SIG-M5 (cell line): ENCODE measurements at places on chromosomes 3 and 15.

- no peak for DNase-seq
Measured at GRCh38 chr3:124919756-124920155, 14.8 kb downstream of the MUC13 start.

DNA sequence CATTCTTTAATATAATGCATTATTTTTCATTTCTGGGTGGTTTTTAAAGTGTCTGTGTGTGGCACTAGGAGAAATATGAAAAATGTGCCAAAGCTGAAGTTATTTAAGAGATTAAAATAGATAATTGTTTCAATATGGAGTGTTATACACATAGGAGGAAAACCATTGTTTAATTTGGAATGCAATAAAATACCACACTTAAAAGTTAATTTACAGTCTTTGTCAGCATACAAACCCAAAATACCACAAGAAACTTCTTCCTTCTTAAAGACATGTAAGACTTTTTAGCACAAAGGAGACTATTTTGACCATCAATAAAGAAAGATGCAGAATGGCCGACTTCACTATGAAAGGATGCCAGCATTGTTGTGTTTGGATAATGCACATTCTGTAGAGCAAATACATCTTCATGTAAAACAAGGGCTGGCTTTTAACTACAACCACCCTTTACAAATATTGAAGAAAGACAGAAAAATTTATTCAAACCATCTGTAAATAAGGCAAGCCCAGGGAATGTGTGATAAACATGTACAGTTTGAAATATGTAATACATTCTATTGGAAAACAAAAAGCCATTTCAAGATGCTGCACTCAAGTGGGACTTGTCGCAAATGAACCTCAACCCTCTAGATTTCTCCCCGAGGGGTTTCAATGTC, 1146.6 kb downstream of the ROBO1 start:
- DNase-seq: no peak

DNA sequence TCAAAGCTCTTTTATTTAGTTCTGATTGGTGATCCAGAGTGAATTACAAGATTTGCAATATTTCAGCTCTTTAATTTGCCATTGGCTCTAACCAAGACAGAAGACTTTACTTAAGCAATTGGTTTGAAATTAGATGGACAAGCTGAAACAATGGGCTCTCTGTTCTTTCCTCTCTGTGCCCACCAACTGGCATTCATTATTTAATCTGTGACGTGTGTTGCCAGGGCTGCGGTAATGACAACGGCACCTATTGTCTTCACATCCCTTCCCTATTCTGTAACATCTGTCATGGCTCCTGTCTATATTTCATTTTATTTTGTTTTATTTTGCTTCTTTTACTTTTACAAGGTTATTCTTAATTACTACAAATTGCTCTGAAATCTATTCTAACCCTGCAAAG, 33.9 kb downstream of the PLD1 start:
- no peak for DNase-seq

- DNase-seq: no peak
Measured at GRCh38 chr3:78846718-78847117, 921.1 kb downstream of the ROBO1 start.

- peak; percentile 62 for DNase-seq
Measured at GRCh38 chr3:123618768-123619484, 34.1 kb upstream of the HACD2 start.

- no peak for DNase-seq
Measured at GRCh38 chr15:75214293-75215096, 12.8 kb downstream of the C15orf39 start.

DNA sequence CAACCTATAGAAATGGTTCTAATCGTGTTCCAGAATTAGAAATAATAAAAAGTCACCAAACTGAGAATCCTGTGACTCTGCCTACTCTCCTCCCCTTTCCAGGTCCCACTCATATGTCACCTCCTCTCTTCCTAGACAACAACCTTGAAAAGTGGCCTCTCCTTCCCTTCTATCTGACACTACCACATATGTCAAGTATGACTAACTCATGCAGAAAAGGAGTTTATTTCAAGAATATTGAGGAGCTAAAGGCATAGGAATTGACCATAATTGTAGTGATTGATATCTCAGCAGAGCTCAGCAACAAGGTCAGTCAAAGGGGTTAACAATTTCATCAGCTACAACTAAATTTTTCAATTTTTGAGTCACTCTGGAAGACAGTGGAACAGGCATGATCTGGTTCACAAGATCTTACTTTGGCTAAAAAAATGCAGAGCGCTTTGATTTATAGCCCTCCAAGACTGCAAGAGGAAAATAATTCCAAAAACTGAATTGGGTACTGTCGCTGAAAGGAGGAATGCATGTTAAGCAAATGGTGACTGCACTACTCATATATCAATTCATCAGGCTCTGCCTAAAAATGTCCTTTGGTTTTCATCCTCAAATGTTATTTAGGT, 160.6 kb upstream of the ARHGEF26 start:
- no peak for DNase-seq

GRCh38 chr3:187000711-187001151, 70.4 kb downstream of the ST6GAL1 start:
- DNase-seq: peak; percentile 66

DNA sequence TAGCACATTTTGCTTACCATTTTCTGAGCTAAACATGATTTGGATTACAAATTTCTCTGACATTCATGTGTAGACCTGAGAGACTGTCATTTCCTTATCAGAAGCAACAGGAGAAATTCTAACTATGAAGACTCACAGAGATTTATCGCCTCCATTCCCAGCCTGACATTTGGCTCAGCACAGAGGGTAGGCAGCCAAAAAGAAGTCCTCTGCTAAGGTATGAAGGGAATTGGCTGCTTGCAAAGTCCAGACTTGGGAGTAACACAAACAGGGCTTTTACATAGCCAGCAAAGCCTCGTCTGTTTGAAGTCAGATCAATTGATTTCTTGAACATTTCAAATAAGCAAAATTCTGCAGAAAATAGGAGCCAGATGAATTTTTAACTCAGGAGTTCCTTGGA, 57.0 kb upstream of the CMSS1 start:
- DNase-seq: no peak
